ENCODE measurements at places on chromosomes 11 and 22.

DNA sequence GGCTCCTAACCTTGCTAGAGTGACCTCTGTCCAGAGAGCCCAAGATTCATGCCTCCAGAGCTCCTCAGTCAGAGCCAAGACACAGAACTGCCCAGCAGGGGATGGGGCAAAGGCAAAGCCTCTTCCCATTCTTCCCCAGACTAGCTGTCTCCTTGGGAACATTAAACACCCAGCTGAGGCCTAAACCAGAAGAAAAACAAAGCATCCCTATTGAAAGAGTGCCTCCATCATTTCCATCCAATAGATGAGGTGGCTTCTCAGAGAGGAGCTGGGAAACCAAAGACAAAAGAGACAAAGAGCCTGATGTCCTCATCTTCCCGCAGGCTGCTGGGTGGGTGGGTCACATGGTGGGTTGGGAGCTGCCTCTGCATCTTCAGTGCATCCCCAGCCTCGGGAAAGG lies 37.4 kb downstream of the COMMD9 start:
- no peak for DNase-seq

- no peak for DNase-seq
These were observed 72.8 kb downstream of the FLI1 start for GRCh38 chr11:128766591-128767081.

DNA sequence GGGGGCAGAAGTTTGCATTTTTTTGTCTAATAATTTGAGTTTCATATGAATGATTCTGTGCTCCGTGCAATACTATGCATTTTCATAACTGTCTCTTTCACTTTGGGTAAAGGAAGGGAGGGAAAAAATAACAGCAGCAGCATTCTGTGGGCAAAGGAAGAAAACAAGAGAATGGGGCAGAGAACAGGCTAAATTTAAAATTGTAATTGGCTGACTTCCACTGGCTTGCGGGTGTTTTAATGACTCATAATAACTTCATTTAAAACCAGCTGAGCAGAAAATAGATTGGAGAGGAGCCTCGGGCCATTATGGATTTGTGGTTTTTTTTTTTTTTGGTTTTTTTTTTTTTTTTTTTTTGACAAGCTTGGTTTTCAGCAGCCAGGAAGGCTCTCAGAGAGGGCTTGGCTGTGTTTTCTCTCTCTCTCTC lies 107.4 kb downstream of the ZBTB16 start:
- DNase-seq, result no peak

GRCh38 chr11:32015427-32015826 lies 75.4 kb upstream of the RCN1 start:
- no peak for DNase-seq

GRCh38 chr11:31824879-31825837 lies 14.0 kb upstream of the PAX6 start:
- DNase-seq, result no peak

DNA sequence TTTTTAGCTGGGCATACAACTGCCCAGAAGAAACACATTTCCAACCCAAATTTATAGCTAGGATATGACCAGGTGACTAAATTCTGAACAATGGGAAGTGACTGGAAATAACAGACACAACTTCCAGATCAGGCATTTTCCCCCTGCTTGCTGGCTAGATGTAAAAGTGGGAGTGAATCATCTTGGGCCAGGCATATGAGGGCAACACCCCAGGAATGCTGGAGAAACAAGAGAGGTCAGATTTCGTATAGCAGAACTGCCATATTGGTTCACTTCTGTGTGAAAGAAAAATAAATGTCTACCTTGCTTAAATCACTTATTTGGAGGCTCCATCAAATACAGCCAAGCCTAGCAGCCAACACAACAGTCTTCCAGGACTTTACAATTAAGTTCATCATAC lies 7.4 kb downstream of the ATL3 start:
- no peak for DNase-seq

DNA sequence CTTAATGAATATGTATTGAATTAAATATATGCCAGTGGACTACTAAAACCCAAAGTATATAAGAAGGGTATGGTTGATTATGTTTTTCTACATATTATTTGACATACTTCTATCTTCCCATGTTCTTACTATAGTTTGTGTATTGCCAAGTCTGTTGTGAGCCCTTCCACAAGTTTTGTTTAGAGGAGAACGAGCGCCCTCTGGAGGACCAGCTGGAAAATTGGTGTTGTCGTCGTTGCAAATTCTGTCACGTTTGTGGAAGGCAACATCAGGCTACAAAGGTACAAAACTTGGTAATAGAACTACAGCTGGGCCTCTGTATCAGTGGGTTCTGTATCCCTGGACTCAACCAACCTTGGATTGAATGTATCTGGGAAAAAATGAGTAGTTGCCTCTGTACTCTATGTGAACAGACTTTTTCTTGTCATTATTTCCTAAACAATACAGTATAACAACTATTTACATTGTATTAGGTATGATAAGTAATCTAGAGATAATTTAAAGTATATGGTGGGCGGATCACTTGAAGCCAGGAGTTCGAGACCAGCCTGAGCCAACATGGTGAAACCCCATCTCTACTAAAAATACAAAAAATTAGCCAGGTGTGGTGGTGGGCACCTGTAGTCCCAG lies 38.7 kb upstream of the TTC36 start:
- DNase-seq, result peak; percentile 80

- peak; percentile 68 for DNase-seq
These were observed at the start of gene ASRGL1 for GRCh38 chr11:62337303-62338181. TSS of gene ASRGL1 (plus strand) at chr11:62337448. CDS start at chr11:62337978, 530 bp downstream.

- no peak for DNase-seq
These were observed 31.7 kb downstream of the KIRREL3 start for GRCh38 chr11:126968915-126969314.

GRCh38 chr11:65401073-65401802 lies 14.8 kb downstream of the FRMD8 start:
- no peak for DNase-seq

Measured in CD4-positive, alpha-beta T cell (primary cell).